Activated CD4-positive, CD25-positive, alpha-beta regulatory T cell (primary cell): ENCODE measurements at places on chromosomes 11 and 22.

DNA sequence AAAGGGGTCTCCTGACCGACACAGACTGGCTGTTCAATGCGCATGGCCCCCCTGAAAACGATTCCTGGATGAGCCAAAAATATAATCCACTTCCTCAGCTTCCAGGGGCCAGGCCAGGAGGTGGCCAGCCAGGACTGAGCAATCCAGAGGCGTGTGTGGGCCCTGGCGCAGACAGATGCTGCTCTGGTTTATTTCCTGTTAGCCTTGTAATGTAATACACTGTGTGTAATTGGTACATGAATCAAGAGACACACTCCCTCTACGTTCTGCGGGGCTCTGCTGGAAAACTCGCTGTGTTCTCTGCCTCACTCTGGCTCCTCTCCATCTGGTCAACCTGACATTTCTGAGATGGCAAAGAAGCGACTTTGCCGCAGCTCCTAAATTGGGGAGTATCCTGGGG, 26.3 kb upstream of the ISX start:
- DNase-seq = no peak

DNA sequence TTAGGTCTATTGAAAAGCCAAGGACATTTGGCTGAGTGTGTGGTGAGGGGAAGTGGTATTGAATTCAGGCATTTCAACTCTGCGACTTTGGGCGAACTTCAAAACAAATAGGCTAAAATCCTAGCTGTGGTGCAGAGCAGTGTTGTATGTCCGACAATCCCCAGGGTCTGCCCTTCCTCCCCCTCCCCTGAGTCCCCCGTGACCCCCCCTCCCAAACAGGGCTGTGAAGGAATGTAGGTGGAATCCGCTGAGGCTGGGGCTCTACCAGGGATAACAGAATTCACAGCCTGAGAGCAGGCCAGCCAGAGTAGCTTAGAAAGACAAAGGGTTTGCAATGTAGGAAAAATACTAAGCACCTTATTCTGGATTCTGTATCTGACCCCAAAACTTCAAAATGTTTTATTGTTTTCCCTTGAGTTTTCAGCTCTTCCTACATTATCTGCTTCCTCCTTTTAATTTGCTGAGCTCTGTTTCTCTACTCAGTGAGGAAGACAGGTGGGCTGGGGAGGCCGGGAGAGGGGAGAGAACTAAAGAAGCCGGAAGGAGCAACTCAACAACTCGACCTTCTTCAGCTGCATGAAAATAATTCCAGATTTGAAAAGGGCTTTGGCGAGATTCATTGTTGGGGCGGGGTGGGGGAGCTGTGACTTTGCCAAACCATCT, 315.2 kb downstream of the BLID start:
- no peak for DNase-seq

DNA sequence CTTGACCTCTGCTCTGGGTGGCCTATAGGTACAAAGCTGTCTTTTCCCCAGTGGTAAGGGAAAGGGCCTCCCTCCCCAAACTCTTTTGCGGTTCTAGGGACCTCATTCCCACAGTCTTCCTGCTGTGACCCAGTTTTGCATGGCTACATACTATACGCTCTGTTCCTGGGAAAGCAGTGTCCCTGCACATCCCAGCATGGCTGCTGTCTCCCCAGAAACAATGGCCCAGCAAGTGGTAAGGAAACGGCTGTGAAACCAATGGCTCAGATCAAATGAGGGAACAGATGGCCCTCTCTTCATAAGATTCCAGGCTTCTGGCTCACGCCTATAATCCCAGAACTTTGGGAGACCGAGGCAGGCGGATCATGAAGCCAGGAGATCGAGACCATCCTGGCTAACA, 41.1 kb downstream of the RPL27A start:
- no peak for DNase-seq

- no peak for DNase-seq
These were observed 3.6 kb downstream of the GAL start for GRCh38 chr11:68687986-68688385.

DNA sequence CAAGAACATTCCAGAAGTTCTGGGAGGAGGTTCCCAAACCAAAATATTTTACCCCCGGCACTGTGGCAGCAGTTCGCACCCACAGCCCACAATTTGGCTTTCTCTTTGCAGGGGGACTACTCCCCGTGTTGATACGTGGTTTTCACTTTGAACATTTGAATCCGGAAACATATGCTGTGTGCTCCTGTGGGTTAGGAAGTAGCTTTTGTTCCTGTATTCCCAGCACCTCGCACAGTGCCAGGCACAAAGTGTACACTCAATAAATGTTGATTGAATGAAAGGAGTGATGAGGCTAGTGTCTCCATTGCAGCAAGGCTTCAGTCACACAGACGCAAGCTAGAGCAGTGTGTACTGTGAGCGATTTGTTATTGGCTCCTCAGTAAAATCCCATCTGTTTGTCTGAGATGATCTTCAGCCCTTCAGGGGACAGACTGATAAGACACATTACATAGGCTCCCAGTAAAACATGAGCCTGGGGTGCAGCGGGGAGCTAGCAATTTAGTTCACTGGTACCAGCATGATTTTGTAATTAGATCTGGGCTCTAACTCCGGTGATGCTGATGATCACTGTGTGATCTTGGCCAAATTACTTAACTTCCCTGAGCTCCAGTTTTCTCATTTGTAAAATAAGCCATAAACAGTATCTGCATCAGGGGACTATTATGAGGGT, 2.2 kb downstream of the LAYN start:
- DNase-seq = no peak

DNA sequence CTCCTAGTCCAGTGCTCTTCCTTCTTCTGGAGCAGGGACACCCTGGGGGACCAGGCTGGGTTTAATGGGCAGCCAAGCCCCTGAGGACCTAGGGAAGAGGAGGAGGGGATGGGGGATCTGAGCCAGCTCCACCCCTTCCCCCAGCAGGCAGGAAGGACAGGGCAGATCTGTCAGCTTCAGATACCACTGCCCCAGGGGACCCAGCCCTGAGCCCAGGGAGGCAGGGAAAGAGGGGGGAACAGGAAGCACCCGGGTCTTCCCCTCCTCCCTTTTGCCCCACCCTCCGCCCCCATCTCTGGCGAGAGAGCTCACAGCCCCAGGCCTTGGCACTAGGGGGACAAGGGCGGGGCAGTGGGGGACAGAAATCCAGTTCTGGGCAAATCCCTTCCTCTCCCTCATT, 11.7 kb upstream of the SOX10 start:
- no peak for DNase-seq
